Activated T-helper 9 cell treated with anti-CD3 and anti-CD28 coated beads, Interleukin-2, amount 50 U/mL, for 16 hours (primary cell): ENCODE measurements at places on chromosomes 7 and 10.

GRCh38 chr7:129469930-129470329 is 32.4 kb upstream of the SMKR1 start:
- no peak for DNase-seq

DNA sequence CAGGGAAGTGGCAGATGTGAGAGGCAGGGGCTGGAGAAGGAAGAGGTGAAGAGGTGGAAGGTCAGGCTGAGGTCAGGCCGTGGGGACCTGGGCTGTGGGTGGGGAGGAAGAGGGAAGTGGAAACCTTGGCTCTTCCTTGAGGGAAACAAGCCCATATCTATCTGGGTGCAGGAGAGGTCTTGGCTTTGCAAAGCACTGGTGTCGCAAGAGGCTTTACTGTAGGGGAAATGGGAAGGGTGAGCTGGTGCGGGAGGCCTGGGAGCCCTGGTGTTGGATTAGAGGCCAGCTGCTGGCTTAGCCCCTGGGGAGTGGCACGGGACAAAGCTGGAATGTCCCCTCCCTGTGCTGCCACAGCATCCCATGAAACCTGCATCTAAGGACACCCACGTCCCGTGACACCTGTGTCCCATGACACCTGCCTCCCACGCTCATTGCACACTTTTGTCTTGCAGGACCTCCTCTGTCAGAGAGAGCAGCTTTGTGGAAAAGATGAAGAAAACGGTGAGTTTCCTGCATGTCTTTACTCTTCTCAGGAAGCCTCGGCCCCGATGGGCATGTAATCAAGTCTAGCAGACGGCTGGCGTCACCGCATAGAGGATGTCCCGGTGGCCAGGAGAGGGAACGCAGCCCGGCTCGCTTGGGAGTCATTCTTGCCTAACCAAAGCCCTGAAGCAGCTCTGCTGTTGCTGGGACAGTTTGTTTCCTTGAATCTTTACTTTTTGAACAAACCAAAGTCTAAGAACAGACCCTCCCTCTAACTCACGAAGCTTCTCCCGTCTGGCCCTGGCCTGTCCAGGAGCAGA is 22.2 kb downstream of the TMEM120A start:
- DNase-seq: no peak

GRCh38 chr7:151840088-151840910 is 36.6 kb downstream of the PRKAG2 start:
- DNase-seq: no peak

DNA sequence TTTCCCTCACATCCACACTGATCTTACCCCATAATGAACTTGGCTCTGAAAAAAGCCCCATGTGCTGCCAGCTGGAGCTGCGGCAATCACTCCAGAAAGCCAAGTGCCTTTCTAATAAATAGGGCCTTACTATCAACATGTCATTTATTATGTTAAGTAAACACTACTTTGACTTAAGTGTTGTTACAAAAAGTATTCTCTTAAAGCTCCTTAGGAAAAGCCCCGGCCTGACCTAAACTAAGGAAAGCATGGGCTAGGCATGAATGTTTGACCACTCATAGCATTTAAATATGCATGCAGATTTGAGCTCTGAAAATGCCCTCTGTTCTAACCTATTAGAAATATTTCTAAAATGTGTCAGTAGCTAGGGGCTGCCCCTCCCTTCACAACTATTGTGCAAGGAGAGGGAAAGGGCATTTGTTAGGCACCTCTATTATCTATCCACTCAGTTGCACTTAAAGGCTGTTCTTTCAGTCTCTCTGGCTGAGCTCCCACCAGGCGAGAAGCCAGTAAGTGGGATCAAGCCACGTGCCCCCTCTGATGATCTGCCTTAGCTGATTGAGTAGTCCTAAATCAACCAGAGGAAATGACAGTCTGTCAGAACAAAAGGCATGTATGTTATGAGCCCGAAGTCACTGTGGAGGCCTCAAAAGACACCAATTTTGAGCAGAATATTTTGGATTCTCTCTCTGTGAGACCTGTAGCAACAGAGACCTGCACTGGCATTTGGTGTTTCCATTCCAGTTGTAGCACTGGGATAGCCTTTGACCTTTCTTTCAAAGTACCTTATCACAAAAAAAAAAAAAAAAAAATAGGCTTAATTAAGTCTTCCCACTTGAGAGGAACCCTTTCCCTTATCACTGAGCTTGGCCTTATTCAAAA is 77.1 kb downstream of the ITGB8 start:
- DNase-seq: no peak

DNA sequence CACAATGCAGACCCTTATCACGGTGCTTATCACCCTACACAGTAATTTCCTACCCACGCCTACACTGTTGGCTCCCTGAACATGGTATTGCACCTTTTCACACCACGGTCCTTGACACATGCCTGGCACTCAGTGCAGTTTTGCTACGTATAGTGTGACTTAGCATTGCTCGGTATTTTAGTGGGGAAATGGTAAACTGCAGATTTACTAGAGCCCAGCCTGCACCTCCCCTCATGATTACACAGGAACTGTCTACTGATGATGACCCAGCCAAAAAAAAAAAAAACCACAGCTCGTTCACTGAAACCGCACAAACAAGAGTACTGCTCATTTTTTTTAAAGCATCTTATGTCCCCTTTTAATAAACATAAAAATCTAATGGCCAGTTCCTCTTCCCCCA is 124.2 kb upstream of the ZNF746 start:
- DNase-seq: peak; percentile 6

GRCh38 chr7:117963264-117964197 is 90.3 kb upstream of the CTTNBP2 start:
- no peak for DNase-seq

- DNase-seq: no peak
These were observed 79.6 kb upstream of the EMX2 start for GRCh38 chr10:117462816-117463544.

DNA sequence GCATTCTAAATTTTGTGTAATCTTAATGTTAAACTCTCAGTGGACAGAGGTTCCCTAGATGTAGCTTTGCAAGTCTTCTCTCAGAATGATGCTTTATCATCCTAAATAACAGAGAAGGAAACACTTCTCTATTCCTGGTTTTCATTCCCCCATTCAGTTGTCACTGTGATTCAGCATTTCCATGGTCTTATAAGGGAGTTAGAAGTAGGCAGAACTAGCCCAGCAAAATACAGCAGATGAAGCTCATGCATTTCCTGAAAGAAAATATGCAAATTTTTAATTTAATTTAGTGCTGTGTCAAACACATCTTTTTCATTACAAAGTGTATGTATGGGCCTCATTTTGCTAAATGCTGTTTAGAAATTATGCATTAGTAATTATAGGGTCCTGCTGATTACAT is 70.1 kb downstream of the ITPRID1 start:
- no peak for DNase-seq

GRCh38 chr7:45659496-45660139 is 85.5 kb downstream of the ADCY1 start:
- no peak for DNase-seq
